Activated T-cell treated with anti-CD3 and anti-CD28 coated beads, Interleukin-2, amount 50 U/mL, for 72 hours (primary cell): ENCODE measurements at places on chromosomes 13 and 19. TPM values are rescaled to one million over a fixed set of nuclear protein-coding genes. Genes with fewer than 3 reads are reported as not detected.

GRCh38 chr13:42393573-42394360 is 121.8 kb downstream of the AKAP11 start:
- peak overlapping the region; percentile 99 for H3K27ac ChIP-seq
- H3K27me3 ChIP-seq: no peaks in the 10 kb centered on the region
- peak overlapping the region; percentile 95 for H3K4me3 ChIP-seq

The ZNF44 gene
- 10.8 TPM for total RNA-seq

DNA sequence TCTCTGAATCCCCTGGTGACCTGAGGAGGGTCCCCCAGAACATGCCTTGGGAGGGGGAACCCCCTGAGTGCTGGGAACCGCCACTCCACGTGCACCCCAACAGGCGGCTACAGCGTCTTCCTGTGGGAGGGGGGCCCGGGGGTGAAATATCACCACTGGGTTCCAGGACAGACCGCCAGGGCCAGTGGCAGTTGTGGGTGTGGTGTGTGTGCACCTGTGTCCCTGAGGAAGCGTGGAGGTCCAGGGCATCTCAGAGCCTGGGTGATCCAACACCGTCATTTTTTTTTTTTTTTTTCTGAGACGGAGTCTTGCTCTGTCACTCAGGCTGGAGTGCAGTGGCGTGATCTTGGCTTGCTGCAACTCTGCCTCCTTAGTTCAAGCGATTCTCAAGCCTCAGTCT is 4.2 kb downstream of the ADGRE5 start:
- peaks cover 28% of the 10 kb centered on the region for H3K4me1 ChIP-seq
- H3K36me3 ChIP-seq: peaks cover 41% of the 10 kb centered on the region
- DNase-seq: no peak
- no peaks in the 10 kb centered on the region for H3K27me3 ChIP-seq

DNA sequence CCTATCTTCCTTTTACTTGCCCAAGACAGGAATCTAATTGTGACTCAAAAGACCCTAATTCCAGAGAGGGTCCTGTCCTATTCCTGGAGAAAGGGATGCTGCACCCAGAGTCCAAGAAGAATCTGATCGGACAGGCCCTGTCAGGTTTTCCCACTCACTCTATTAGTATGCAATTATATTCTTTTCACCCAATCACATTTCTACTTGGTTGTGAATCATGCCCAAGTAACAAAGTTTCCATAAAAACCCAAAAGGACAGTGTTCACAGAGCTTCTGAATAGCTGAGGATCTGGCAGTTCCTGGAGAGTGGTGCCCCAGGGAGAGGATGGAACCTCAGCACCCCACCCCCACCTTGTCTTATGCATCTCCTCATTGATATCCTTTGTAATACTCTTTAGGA is 135.3 kb upstream of the SLITRK5 start:
- no peak for DNase-seq
- H3K4me1 ChIP-seq: no peaks in the 10 kb centered on the region
- H3K36me3 ChIP-seq: no peaks in the 10 kb centered on the region
- no peak overlapping the region for H3K4me3 ChIP-seq
- H3K27me3 ChIP-seq: no peaks in the 10 kb centered on the region
- H3K27ac ChIP-seq: no peak overlapping the region

DNA sequence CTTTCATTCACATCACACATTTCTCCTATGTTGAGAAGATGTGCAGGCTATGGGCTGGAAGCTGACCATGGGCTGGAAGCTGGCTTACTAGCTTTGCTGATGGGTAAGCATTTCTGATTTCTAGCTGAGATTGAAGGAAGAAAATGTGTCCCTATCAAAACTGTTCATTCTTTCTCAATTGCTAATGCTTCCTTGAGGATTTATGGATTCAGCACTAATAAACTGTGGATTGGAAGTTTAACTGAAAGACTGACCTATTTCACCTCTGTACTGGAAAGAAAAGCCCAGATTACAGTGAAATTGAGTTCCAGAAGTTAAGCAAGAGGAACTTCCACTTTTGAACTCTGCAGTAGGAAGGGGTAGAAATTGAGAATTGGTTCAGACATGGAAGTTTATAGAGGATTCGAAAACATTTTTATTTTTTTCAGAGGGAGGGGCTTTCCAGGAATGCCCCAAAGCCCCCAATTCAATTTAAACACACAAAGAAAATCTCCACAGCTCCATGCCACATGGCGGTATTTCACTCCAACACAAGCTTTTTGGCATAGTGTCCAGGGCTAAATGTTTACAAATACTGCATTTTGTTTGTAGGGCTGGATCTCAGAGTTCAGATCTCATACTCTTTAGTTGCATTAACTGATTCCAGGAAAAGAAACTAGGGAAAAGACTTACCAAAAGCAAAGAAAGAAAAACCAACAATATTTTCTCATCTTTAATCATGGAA is 61.2 kb upstream of the ARGLU1 start:
- H3K27me3 ChIP-seq: peaks cover 40% of the 10 kb centered on the region
- no peaks in the 10 kb centered on the region for H3K4me1 ChIP-seq
- DNase-seq: no peak
- no peak overlapping the region for H3K4me3 ChIP-seq
- no peak overlapping the region for H3K27ac ChIP-seq
- no peaks in the 10 kb centered on the region for H3K36me3 ChIP-seq

The ZNF226 gene
- total RNA-seq: 15.3 TPM

GRCh38 chr19:15317392-15318071 is 14.8 kb downstream of the BRD4 start:
- peak overlapping the region; percentile 88 for H3K27ac ChIP-seq
- H3K4me1 ChIP-seq: peaks cover 94% of the 10 kb centered on the region
- DNase-seq: no peak
- H3K36me3 ChIP-seq: peaks cover 11% of the 10 kb centered on the region
- H3K27me3 ChIP-seq: no peaks in the 10 kb centered on the region

- H3K27ac ChIP-seq: no peak overlapping the region
- peaks cover 81% of the 10 kb centered on the region for H3K4me1 ChIP-seq
- no peak for DNase-seq
Observed at GRCh38 chr19:18501832-18502231, 20.0 kb downstream of the ELL start.

- no peak for DNase-seq
- H3K4me3 ChIP-seq: no peak overlapping the region
- no peaks in the 10 kb centered on the region for H3K36me3 ChIP-seq
- no peaks in the 10 kb centered on the region for H3K27me3 ChIP-seq
Observed at GRCh38 chr13:105491345-105491744, 1044.1 kb downstream of the EFNB2 start.

- H3K4me3 ChIP-seq: no peak overlapping the region
- H3K4me1 ChIP-seq: peaks cover 11% of the 10 kb centered on the region
- peak; percentile 21 for DNase-seq
Observed at GRCh38 chr13:46982856-46983582, 86.2 kb upstream of the HTR2A start.

The ZNF480 gene
- total RNA-seq: 10.0 TPM

The LILRA1 gene
- not detected for total RNA-seq

The TSHZ3 gene
- 3.0 TPM for total RNA-seq

- peak; percentile 52 for DNase-seq
- H3K4me1 ChIP-seq: peaks cover 68% of the 10 kb centered on the region
- peak overlapping the region; percentile 70 for H3K4me3 ChIP-seq
- no peaks in the 10 kb centered on the region for H3K36me3 ChIP-seq
- H3K27me3 ChIP-seq: no peaks in the 10 kb centered on the region
Observed at GRCh38 chr19:6065685-6066374, 44.5 kb downstream of the RFX2 start.

DNA sequence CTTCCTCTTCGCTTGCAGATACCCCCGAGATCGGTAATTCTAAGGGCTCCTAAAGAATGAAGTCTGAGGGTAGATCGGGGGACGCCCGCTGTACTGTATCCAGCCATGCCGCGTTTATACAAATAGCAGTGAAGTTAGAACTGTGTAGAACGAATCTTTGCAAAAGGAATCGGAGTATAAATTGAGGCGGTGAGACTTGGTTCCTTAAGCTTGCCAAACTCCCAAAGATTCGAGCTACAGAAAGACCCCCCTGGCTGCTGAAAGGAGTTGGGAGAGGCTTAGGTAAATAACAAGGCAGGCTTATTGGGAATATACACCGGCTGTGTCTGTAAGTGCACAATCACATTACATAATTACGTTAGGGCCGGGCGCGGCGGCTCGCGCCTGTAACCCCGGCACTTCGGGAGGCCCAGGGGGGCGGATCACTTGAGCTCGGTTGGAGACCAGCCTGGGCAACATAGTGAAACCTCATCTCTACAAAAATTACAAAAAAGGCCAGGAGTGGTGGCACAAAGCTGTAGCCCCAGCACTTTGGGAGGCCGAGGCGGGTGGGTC is 12.2 kb downstream of the TMEM160 start:
- H3K27me3 ChIP-seq: peaks cover under 1% of the 10 kb centered on the region
- no peaks in the 10 kb centered on the region for H3K36me3 ChIP-seq
- peak overlapping the region; percentile 93 for H3K4me3 ChIP-seq
- peak overlapping the region; percentile 85 for H3K27ac ChIP-seq

DNA sequence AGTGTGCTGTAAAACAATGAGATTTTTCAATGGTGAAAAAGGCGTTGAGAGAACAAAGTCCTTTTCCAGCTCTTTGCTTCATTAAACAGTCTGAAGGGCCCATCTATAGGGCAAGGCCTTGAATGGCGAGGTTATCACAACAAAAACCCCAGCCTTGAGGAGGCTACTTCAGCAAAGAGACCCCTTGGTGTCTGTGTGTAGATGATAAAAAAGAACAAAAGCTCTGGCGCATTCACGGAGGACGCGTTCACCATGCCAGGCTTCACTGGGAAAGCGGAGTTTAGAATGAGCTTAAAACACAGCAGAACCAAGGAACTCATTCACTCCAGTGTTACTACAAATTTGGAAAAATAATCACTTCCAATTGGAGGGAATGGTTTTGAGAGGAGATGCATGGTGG is 530.0 kb upstream of the ARGLU1 start:
- H3K4me3 ChIP-seq: no peak overlapping the region
- H3K27ac ChIP-seq: no peak overlapping the region
- DNase-seq: no peak
- no peaks in the 10 kb centered on the region for H3K27me3 ChIP-seq
